ENCODE measurements at places on chromosomes 12 and 14.

GRCh38 chr12:47903151-47903611 is 1.6 kb downstream of the VDR start:
- peak overlapping the region; percentile 67 for H3K4me3 ChIP-seq
- H3K4me1 ChIP-seq = peaks cover 56% of the 10 kb centered on the region
- no peak for DNase-seq

GRCh38 chr12:75727577-75727976 is 216.2 kb upstream of the KRR1 start:
- no peak for DNase-seq
- no peak overlapping the region for H3K4me3 ChIP-seq
- H3K36me3 ChIP-seq = no peaks in the 10 kb centered on the region

DNA sequence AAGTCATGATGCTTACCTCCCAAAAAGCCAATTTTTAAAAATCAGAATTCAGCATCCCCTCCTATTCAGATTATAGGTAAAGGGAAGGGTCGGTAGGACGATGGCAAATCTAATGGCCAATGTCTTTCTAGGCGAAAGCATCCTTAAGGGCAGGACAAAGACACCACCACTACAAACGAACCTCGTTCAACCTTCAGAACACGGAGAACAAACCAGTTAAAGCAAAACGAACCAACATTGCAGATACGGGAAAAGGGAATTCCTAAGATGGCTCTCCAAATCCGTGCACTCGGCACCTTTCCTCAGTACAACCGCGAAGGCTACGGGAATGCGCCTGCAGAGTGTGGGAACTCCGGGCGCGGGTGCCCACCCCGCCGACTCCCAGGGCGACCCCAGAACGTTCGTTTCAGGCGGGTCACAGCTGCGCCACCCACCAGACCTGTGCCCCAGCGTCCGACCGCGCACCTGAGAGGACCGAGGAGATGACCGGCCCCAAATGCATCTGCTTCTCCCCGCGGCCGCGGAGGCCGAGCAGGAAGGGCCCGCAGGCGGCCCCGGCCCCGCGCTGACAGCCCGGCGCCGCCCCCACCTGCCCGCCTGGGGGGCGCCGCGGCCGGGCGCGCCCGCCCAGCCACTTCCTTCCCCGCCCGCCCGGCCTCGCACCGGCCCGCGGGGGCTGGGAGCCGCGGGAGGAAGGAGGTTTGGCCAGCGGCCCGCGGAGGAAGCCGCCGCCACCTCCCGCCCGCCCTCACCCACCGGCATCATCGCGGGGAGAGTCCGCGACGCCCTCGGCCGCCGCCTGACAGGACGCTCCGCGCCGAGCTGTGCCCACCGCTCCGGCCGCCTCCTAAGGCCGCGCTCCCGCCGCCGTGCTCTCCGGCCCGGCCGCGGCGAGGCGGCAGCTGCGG is 578 bp downstream of the PPP1R13B start:
- H3K4me3 ChIP-seq = peak overlapping the region; percentile 91
- H3K27ac ChIP-seq = peak overlapping the region; percentile 90

GRCh38 chr12:124484067-124484466 is 83.3 kb downstream of the NCOR2 start:
- H3K4me1 ChIP-seq = peaks cover 29% of the 10 kb centered on the region
- no peak for DNase-seq
- H3K27ac ChIP-seq = no peak overlapping the region

GRCh38 chr12:103997286-103997900 is 31.7 kb downstream of the TDG start:
- no peaks in the 10 kb centered on the region for H3K27me3 ChIP-seq
- no peak overlapping the region for H3K4me3 ChIP-seq
- no peak for DNase-seq
- no peaks in the 10 kb centered on the region for H3K36me3 ChIP-seq
- no peak overlapping the region for H3K27ac ChIP-seq

- H3K4me3 ChIP-seq = peak overlapping the region; percentile 47
- peaks cover 53% of the 10 kb centered on the region for H3K27me3 ChIP-seq
- H3K27ac ChIP-seq = no peak overlapping the region
- H3K4me1 ChIP-seq = peaks cover 41% of the 10 kb centered on the region
- no peak for DNase-seq
These were observed 348 bp upstream of the SSTR1 start for GRCh38 chr14:38207377-38207735.

DNA sequence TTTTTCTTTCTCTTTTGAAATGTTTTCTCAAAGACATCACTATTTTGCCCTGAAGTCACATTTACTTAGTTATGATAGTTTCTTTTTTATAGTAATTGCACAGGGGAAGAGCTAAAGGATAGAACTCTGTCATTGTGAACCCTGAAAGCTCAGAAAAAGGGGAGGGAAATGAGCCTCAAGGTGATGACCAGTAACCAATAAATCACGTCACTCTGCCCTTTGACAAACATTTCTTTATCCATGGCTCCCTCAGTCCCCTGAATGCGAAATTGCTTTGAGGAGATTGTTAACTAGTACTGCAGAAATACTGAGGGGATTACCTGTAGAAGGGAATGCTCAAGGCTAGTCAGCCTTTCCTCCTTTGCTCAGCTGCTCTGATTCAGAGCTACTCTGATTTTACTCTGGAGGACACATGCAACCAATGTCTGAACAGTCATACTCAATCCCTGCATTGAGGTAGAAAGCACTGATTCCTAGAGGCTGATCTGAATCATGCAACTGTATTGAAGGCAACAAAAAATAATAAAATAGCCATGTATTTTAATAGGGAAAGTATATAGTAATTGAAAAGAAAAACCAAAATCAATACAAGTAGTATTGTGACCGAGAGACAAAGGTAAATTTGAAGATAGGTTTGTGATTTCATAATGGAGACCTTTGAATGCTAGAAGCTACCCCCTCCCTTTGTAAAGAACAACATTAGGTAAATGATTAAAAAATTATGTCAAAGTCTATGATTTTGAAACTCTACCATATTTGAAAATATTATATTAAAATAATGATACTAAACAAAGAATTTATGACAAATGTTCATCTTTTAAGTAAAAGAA is 24.7 kb downstream of the SLCO1B1 start:
- H3K36me3 ChIP-seq = no peaks in the 10 kb centered on the region
- H3K4me3 ChIP-seq = no peak overlapping the region
- DNase-seq = no peak
- H3K4me1 ChIP-seq = no peaks in the 10 kb centered on the region
- no peaks in the 10 kb centered on the region for H3K27me3 ChIP-seq

DNA sequence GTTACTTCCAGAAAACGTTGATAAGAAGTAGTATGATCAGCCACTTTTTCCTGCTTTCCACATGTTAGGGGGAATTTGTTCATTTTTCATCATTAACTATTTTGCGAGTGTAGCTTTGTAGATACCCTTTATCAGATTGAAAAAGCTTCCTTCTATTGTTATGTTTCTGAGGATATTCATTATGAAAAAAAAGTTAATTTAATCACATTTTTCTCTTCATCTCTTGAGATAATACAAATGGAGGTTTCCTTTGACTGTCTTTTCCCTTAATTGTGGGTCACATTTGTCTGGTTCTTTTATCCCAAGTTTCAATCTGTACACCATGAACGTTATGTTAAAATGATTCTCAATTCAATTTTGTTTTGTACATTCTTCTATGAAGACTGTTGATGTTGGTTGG is 875.7 kb downstream of the SLC6A15 start:
- H3K36me3 ChIP-seq = no peaks in the 10 kb centered on the region
- no peaks in the 10 kb centered on the region for H3K27me3 ChIP-seq
- H3K4me1 ChIP-seq = no peaks in the 10 kb centered on the region
- H3K27ac ChIP-seq = no peak overlapping the region
- no peak for DNase-seq

DNA sequence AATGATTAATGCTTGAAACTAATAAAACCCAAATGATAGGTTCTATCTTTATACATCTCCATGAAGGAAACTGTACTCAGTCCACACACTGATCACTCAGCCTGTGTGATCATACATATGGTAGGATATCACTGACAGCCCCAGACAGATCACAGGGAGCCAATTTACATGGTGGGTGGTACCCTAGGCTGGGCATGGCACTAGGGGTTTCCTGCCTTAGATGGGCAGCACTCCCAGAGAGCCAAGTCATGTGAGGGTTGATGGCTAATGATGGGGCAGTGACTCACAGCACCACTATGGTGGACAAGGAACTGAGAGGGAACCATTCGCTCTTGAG is 89.6 kb upstream of the PTPRR start:
- no peak overlapping the region for H3K4me3 ChIP-seq
- no peak for DNase-seq
- no peaks in the 10 kb centered on the region for H3K4me1 ChIP-seq
- H3K36me3 ChIP-seq = no peaks in the 10 kb centered on the region
- no peak overlapping the region for H3K27ac ChIP-seq

GRCh38 chr12:74426091-74426490 is 111.5 kb upstream of the ATXN7L3B start:
- no peak overlapping the region for H3K4me3 ChIP-seq
- H3K36me3 ChIP-seq = no peaks in the 10 kb centered on the region
- DNase-seq = no peak

All from suprapubic skin (tissue), 4 donors.